ENCODE measurements at places on chromosomes 16 and 17. TPM values are rescaled to one million over a fixed set of nuclear protein-coding genes. Genes with fewer than 3 reads are reported as not detected.

RMI2 gene
- 19.1 TPM for total RNA-seq

PARD6A gene
- 1.9 TPM for total RNA-seq

HCRT gene
- total RNA-seq = not detected

KCNJ2 gene
- total RNA-seq = 26.8 TPM

PABPN1L gene
- 0.40 TPM for total RNA-seq

FBXW10B gene
- 1.3 TPM for total RNA-seq

PDILT gene
- total RNA-seq = not detected

CRYBA1 gene
- not detected for total RNA-seq

Measured in mesothelial cell of epicardium (in vitro differentiated cells).